ENCODE measurements at places on chromosomes 12 and 14.

- DNase-seq: no peak
These were observed 16.2 kb upstream of the PCNX1 start for GRCh38 chr14:70890826-70891659.

- no peak for DNase-seq
These were observed 10.3 kb downstream of the KCTD10 start for GRCh38 chr12:109466821-109467220.

GRCh38 chr12:59403259-59403932 lies 192.4 kb upstream of the SLC16A7 start:
- DNase-seq: no peak

DNA sequence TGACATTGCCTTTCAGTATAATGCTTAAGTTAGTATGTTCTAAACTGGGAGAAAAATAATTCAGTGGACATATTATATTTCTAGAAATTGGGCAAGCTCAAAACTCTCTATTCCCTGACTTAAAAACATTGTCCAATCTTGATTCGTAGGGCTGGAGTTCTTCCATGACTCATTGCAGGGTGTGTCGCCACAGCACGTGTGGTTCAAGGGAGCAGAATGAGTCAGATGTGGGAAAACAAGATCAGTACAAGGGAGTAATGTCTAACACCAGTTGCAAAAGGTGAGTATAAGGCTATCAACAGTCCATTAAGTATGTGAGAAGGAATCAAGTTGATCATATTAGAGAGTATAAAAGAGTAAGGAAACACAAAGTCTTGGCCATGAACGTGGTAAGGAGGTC lies 887.0 kb downstream of the TMTC2 start:
- no peak for DNase-seq

DNA sequence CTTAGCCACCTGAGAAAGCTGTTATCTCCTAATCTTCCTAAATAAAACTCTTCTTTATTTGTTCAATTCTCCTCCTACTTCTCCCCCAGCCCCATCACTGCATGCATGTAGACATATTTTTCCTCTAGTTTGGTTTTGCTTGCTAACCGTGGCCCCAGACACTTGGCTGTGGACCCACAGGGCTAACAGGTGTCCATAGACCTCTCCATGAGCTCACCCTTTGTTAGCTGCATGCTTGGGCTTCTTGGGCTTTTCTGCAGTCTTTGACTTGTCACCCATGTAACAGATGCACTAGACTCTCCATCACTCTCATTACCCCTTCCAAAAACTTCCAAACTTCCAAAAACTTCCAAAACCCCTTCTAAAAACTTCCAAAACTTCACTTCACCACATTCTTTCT lies 59.2 kb upstream of the PLEKHA5 start:
- DNase-seq: no peak

DNA sequence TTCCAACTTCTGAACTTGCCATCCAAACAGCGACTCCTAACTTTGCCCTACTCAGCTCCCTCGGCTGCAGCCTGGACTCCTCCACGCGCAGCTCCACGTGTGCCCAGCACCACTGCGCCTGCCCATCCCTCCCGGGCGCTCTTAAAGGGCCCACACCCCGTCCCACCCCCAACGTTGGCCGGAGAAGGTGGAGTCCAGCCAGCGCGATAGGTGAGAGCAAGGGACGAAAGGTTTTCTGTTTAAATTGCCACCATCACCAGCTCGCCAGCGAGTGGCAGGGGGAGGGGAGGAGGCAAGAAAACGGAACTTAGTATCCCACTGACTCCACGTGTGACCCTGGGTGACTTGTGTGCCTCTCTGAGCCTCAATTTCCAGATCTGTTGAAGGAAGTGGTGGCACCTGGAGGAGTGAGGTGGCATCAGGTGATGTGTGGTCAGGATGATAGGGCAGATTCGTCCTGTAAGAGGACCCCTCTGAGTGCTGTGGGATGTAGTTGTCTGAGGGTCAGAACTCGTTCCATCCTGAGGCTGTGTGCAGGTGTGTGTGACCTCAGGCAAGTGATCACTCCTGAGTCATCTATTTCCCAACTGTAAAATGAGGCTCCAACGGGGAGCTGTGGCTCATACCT lies 59.7 kb downstream of the TRPV4 start:
- DNase-seq: no peak

DNA sequence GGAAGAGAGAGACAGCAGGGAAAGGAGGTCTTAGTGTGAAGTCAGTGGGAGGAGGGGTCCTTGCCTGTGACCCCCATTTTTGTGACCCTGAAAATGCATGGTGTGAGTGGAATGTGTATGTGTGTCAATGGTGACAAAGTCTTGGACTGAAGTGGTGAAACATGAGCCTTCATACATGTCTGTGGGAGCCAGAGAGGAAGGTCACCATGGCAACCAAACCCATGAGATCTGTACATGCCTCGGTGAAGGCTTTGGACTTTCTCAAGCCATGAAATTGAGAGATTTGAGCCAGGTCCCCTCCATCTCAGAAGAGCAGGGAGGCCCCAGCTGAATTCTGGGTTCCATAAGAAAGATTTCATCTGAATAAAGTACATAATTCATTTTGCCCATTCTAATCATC lies 108.7 kb downstream of the TTC8 start:
- no peak for DNase-seq

GRCh38 chr12:105659355-105660075 lies 329.0 kb downstream of the C12orf75 start:
- no peak for DNase-seq

DNA sequence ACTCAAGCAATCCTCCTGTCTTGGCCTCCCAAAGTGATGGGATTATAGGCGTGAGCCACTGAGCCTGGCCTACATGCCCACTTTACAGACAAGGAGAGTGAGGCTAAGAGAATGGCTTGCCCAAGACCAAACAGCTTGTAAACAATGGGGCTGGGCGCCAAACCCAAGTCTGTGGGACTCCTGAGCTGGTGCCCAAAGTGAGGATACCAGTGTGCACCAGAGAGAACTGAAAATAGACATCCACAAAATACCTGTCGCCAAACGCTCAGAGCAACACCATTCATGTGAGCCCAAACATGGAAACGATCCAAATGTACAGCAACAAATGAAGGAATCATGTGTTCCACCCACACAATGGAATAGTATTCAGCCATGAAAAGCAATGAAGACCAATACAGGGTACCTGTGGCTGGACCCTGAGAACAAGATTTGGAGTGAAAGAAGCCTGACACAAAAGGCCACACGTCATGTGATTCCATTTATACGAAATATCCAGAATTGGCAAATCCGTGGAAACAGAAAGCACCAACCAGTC lies 38.2 kb downstream of the CCNK start:
- DNase-seq: no peak

DNA sequence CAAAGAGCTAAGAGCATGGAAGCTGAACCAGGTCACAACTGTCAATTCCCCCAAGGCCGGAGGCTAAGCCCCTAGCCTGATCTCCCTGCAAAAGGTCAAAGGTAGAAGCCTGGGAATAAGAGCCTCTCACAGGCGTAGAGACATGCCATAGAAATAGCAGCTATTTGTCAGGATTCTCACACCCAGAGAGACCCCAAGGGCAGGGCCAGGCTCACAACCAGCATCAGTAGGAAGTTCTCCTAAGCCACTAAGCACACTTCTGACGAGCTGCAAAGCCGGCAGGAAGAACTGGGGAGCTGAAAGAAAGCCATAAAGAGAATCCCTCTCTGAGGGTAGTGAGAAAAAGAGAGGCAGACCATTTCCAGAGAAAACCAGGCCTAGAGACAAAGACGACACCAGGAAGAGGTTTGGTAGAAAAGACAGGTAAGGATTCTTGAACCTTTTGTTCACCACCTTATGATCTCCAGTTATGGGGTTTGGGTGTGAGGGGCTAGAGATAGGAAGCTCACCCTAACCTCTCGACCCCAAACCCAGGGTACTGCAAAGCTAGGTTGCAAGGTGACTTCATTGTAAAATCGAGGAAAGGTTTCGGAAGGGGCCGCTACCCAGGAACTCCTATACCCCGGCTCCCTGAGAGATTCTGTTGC lies 1.0 kb downstream of the SMARCC2 start:
- DNase-seq: no peak

GRCh38 chr12:95830335-95831089 lies 28.2 kb upstream of the SNRPF start:
- no peak for DNase-seq

DNA sequence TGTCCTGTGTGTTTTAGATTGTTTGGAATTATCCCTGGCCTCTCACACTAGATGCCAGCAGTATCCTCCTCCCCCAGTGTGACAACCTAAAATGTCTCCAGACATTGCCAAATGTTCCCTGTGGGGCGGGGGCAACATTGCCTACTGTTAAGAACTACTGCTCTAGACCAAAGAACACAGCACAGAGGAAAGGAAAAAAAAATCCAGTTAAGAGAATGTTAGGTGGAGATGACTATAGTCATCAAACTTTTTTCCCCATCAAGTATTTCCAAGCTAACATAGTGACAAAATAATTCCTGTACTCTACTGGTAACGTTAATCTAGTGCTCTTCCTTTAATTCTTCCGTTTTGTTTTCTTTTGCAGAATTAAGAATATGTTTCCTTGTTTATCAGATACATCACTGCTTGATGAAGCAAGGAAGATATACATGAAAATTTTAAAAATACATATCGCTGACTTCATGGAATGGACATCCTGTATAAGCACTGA lies 3.5 kb downstream of the CDKN1B start:
- DNase-seq: no peak

- no peak for DNase-seq
These were observed 95.9 kb downstream of the PAH start for GRCh38 chr12:102821149-102821548.

GRCh38 chr14:24741871-24742270 lies 107.9 kb upstream of the GZMB start:
- no peak for DNase-seq

DNA sequence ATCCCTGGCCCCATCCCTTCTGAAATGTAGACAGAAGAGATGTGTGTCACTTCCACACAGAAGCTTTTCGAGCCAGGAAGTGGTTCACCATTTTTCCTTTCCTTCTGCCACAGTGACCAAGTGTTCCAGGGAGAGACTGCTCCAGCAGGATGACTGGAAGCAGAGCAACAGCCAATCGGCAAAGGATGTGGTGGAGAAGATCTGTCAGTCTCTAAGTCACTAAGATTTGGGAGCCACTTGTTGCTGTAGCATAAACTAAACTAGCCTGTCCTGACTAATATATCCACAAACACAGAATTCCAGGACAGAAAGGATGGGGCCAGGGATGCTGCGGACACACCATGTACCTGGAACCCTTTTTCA lies 42.9 kb downstream of the DUSP6 start:
- no peak for DNase-seq

DNA sequence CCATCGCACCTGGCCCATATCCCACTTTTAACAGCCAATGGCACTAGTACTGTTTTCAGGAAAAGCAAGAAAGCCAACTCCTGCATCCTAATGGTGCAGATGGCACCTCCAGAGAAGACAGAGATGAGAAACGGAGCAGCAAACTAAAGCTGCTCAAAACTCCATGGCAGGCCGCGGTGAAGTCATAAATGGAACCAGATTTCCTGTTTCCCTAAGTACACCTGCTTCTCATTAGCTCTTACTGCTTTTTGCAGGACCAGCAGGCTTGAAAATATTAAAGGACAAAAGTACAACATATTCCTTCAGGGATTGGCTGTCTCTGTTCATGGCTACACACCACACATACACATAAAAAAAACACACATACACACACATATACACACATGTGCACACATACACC lies 36.7 kb upstream of the LGALS3 start:
- no peak for DNase-seq

GRCh38 chr12:14643251-14643650 lies 53.1 kb downstream of the GUCY2C start:
- DNase-seq: no peak

DNA sequence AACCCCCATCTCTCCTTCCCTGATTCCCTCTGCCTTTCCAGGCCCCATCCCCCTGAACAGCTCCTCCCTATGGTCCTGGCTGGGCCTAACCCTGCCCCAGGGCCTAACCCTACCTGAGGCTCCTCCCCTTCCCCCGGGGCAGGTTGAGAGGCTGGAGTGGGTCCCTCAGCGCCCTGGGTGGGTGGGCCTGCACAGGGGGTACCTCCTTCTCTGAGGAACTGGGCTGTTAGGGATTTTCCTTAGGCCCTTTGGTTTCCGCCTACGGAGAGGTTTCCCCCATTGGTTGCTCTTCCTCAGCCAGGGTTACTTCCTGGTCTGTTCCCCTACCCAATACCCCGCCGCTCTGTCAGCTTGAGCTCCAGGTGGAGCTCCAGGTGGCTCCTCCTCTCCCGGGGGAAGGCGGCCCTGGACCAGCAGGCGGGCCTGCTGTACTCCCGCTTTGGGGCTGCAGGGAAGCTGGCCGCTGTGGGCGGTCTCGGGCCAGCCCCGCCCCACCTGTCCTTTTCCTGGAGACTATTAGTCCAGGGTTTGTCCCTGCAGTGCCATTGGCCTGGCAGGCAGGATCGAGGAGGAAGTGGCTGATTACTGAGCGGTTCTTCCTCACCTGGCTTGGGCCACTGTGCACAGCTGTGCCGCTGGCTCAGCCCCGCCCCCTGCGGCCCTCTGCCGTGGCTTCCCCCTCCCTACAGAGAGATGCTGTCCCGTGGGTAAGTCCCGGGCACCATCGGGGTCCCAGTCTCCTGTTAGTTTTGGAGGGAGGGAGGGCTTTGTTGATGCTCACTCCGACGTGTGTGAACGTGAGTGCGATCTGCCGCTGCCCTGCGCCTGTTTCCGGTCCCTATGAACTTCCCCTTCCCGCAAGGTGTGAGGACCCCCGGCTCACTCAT lies 2.5 kb downstream of the C12orf57 start:
- no peak for DNase-seq

DNA sequence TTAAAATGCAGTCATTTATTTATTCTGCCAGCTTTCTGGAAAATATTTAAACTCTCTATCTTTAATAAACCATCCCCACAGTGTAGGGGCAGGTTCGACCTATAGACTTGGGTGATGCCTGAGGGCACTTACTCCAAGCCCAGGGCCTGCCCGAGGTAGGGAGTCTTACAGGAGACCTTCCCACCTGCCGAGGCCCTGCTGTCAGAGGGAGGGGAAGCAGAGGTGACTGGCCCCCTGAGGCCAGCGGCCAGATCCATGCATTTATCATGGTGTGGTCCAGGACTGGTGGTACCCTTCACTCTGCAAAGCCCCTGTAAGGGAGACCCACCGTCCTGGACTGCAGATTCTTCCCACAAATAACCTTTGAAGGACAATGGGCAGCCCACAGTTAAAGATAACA lies 7.6 kb downstream of the EML1 start:
- no peak for DNase-seq

DNA sequence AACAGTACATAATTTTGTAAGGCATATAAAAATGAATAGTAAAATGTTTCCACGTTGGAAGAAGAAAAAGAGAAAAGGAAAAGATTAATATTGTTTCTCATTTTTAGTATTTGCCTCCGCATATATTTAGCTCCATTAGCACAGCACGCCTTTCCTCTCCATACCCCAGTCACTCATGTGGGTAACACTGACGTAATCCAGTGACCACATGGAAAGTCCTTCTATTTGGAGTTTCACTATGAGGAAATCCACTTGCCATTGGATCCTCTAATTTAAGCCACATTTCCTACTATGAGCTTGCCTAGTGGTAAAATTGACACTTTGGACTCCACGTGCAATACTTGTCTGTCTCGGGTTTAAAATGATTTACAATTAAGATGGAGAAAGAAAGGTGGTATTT lies 5.7 kb upstream of the SLCO1A2 start:
- DNase-seq: no peak

- no peak for DNase-seq
These were observed 455.3 kb downstream of the BCL11B start for GRCh38 chr14:98816720-98817119.

GRCh38 chr14:60003991-60004390 lies 84.0 kb downstream of the LRRC9 start:
- no peak for DNase-seq

- DNase-seq: no peak
These were observed 15.7 kb downstream of the ACTR6 start for GRCh38 chr12:100216337-100216736.

GRCh38 chr14:72516936-72517700 lies 376.8 kb downstream of the DPF3 start:
- peak; percentile 58 for DNase-seq

All from stimulated activated CD4-positive, alpha-beta T cell treated with anti-CD3 and anti-CD28 coated beads, Interleukin-1b, Interleukin-23, amount 100 ng/mL, for 1 hour (primary cell).